Brain pericyte (primary cell): ENCODE measurements at places on chromosomes 4 and X.

- no peak for DNase-seq
These were observed 24.9 kb downstream of the RGS12 start for GRCh38 chr4:3317656-3318211.

DNA sequence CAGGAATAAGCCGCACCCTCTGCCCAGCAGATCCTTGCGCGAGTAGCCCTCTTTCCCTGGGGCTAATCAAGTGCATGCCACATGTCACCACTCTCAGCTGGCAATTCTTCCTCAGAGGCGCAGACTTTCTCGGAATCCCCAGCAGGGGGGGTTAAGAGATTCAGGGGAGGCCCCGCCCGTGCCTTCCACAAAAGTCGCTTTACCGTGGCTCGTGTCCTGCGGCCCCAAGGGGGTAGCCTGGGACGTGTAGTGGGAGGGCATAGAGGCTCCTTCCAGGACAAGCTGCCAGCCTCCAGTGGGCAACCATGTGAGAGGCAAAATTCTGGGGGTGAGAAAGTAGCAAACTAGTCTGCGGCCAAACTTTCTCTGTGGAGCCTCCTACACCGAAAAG is 652 bp downstream of the SRPX start:
- DNase-seq: no peak

- DNase-seq: no peak
These were observed 1825.1 kb upstream of the IGFBP7 start for GRCh38 chr4:58935332-58935731.

DNA sequence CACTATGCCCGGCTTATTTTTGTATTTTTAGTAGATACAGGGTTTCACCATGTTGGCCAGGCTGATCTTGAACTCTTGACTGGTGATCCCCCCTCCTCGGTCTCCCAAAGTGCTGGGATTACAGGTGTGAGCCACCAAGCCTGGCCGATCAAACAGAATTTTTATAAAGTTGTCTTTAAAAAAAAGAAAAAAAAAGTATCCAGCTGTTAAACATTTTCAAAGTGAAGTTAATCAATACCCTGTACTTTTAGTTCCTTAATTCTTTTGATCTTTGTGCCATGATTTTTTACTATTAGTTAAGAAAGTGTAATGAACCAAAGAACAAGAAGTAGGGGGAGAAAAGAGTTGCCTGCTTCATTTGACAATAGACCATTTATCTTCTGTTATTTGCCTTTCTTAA is 24.3 kb downstream of the SMAD1 start:
- no peak for DNase-seq

DNA sequence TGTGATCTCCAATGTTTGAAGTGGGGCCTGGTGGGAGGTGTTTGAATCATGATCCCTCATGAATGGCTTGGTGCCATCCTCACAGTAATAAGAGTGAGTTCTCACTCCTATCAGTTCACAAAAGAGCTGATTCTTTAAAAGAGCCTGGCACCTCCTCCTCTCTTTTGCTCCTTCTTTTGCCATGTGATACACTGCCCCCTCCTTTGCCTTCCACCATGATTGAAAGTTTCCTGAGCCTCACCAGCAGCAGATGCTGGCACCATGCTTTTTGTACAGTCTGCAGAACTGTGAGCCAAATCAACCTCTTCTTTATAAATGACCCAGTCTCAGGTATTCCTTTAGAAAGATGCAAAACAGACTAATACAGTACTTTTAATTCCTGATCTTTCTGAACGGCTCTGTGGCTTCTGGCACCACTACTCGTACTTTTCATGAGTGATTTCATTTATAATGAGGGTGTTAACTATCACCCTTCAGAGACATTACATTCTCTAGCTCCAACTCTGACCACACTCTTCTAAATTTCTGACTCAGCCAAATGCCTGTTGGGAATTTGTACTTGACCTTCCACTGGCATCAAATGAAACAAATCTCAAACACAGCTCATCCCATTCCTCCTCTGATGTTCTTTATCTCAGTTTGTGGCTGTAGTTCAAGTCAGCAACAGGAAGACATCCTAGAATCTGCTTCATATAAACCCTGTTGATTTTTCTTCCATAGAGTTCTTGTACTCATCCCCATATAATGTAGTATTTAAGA is 4.2 kb downstream of the UFSP2 start:
- no peak for DNase-seq

- DNase-seq: no peak
These were observed 339.8 kb upstream of the GATB start for GRCh38 chr4:152100379-152101201.

DNA sequence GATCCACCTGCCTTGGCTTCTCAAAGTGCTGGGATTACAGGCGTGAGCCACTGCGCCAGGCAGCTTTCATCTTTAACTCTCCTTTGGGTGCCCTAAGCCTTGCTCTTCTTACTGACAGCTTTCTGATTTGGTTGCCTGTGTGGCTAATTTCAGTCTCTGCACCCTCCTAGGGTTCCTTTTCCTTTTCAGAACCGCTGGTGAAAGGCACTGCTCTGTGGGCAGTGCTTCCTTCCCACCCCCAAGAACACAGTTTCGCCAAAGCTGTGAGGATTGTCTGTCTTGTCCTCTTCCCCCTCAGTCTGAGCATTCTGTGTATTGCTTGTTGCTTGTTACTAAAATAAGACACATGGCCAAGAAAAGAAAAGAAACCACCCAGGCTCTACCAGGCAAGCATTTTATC is 101.4 kb upstream of the FRMPD3 start:
- DNase-seq: no peak

DNA sequence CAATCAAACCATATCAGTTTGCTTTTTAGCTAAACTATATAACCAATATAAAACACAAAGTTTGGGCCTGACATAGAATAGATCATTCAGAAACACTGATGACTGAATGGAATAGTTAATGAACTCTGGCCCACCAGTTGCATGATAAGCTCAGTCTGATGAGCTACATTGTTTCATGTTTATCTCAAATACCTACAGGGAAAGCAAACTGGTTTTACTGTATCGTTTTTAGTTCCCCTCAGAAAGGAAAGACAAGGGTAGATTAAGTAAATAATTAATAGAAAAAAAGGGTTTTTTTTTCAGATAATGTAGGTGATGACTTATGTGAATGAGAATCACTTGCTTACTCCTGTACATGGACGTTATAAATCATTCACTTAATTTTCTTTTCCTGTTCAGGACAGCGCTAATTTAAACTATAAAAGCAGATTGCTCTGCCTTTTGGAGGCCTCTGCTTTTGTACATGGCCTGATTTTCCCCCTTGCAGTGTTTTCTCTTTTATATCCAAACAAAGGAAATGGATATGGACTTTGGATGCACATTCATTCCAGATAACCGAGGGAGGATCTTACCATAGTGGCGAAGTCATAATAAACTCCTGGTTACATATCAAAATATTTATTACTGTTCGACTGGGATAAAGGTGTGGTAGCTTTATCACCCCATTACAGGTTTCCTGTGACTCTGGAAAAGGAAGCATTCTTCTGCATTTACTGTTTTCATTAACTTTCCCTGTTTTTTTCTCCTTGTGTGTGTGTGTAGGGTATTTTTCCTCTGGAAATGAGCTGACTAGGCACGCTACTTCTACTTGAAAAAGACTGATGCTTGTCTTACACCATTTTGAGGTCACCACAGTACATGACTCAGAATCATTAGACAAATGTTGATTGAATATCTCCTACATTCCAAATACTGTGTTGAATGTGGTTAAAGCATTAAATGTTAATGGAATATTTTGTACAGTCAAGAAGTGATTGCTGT is 373.1 kb upstream of the HS3ST1 start:
- DNase-seq: no peak
